Omental fat pad (tissue), 4 donors: ENCODE measurements at places on chromosomes 7 and 10. TPM values are rescaled to one million over a fixed set of nuclear protein-coding genes. Genes with fewer than 3 reads are reported as not detected.

The CFAP43 gene
- total RNA-seq = 0.38 TPM

GRCh38 chr10:75166623-75166972, 44.0 kb upstream of the VDAC2 start:
- no peak for DNase-seq

- DNase-seq = no peak
Measured at GRCh38 chr10:84375011-84375410, 46.6 kb downstream of the CCSER2 start.

GRCh38 chr10:1706711-1707110, 30.6 kb downstream of the ADARB2 start:
- DNase-seq = no peak

GRCh38 chr7:136134503-136134902, 157.3 kb upstream of the MTPN start:
- DNase-seq = no peak
